BE2C (cell line): ENCODE measurements at places on chromosomes 5 and 9.

DNA sequence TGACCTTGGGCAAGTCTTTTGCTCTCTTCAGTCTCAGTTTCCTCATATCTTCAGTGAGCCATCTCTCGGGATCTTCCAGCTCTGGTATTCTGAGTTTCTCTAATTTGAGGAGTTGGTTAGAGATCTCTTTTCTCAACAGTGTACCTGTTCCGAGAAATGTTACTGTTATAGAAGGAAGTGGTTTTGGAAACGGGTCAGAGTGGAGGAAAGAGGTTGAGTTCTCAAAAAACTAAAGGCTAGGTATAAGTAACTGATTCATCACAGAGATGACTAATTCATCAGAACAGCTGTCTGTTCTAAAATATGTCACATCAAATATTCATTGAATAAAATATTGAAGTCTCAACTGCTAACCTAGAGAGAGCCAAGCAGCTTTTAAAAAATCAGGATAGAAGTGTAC is 106.6 kb downstream of the PALM2AKAP2 start:
- no peak for DNase-seq

DNA sequence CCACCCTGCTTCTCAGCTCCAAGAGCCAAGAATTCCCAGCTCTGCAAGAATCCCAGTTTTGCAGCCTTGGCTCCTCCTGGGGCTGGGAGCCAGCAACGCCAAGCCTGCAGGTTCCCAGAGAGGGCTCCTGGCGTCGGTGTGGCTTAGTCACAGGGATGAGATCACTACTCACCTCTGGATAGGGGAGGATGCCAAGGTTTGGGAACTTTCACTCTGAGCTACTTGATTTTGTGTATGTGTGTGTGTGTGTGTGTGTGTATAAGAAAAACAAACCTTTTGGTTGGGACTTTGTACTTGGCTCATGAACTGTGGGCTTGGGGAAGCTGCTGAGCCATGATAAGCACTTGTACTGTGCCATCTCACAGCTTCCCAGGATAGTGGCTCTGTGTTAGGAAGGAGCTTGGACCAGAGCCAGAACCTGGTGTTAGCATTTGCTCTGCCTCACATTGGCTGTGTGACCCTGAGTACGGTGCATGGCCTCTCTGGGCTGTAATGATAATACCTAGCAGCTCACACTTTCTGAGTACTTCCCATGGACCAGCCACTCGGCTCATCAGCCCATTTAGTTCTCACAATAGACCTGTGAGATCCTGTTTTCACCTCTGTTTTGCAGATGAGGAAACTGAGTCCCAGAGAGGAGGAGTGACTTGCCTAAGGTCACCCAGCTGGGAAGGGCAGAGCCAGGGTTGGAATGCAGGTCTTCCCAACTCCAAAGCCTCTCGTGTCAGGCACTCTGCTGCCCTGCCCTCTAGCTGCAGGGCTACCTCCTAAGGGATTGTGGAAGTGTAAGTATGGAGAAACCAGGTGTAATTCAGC is 41.4 kb upstream of the DAB2IP start:
- peak; percentile 46 for DNase-seq

GRCh38 chr5:78589923-78590322 is 58.6 kb downstream of the LHFPL2 start:
- no peak for DNase-seq

DNA sequence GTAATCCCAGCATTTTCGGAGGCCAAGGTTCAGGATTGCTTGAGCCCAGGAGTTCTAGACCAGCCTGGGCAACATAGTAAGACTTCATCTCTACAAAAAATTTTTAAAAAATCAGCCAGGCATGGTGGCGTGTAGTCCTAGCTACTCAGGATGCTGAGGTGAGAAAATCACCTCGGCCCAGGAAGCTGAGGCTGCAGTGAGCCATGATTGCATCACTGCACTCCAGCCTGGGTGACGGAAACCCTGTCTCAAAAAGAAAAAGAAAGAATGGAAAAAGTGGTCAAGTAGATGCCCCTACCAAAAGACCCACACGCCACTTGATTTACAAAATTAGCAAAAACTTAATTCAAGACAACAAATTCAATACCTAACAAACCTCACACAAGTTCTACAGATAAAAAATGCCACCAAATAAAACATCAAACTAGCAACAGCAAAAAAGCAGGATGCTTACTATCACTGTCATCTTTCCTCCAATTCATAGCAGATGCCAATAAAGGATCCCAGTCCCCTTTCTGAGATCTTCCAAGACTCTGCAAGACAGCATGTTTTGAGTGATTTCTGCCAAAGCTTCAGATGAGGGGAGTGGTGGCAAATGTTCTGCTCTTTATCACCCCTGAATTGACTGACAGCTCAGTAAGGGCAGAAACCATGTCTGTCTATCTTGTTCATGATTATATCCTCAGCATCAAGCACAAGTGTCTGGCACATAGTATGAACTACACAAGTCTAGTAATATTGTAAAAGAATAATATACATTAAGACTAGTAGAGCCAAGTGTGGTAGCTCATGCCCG is 34.2 kb upstream of the TESK1 start:
- DNase-seq: no peak

DNA sequence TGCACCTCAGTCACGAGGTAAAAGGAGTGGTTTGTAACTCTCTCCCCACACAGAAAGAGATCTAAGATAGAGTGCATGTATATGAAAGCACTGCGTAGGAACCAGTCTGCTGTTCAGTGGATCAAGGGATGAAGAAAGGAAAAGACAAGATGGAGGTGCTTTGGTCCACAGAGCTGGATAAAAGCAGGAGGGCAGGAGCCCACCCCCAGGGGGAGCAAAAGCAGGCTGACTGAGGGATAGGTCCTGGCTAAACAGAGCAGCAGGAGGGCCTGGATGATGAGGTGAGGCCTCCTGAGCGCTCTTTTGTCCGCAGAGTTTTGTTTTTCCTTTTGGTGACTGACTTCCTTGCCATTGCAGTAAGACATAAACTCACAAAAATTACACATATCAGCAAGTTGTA is 293.5 kb upstream of the C9orf72 start:
- DNase-seq: peak; percentile 26

- DNase-seq: no peak
Measured at GRCh38 chr5:137022725-137023124, 476.4 kb downstream of the SPOCK1 start.

- DNase-seq: no peak
Measured at GRCh38 chr9:9002826-9003583, 1203.4 kb upstream of the DMAC1 start.

- DNase-seq: no peak
Measured at GRCh38 chr5:65262649-65263059, 219.1 kb downstream of the ADAMTS6 start.

- DNase-seq: peak; percentile 8
Measured at GRCh38 chr9:136185066-136185465, 19.9 kb downstream of the LHX3 start.

DNA sequence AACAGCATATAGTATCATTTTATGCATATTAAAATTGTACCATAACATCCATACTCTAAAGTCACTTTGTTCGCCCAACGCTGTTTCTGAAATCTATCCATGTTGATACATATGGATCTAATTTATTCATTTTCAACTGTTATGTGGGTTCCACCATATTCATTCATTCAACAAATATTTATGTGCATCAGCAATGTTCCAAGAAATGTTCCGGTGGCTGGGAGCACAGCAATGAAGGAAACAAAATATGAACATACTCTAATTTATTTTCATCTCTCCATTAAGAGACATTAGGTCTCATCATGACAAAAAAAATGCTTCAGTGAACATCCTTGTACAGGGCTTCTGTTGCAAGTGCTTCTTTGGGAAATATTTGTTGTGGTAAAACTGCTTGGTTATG is 75.4 kb downstream of the MARCHF3 start:
- no peak for DNase-seq

DNA sequence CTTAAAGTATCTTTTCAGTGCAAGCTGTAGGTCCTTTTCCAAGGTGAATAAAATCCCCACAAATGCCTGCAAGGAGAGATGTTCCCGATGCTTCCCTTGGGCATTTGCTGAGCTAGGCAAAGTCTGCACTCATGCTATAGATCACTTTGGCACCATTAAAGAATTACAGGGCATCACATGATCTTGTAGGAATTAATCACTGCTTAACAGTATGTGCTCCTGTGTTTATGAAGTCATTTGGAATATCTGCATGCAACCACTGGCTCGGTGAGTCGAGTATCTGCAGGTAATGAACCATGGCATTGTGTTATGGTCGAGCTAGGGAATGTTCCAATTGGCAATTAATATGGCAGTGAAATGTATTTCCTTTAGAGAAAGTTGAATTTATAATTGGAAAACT is 615.1 kb downstream of the TLE1 start:
- DNase-seq: no peak

DNA sequence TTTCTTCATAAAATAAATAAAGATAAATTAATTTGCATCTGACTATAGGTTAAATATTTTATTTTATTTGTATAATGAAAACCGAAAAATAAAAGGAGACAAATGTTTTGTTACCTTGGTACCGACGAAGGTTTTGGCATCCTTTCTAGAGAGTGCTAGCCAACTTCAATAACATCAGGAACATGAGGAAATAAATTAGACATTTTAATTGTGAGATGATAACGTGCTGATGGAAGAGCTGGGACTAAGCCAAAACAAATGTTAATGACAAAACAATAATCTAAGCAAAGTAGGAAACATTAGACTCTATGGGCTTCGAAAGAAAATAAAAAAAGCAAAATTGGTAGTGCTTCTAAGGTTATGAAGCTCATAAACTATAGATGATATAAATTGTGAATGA is 201.0 kb downstream of the IRX2 start:
- no peak for DNase-seq

- DNase-seq: no peak
Measured at GRCh38 chr5:143448518-143448917, 45.0 kb upstream of the NR3C1 start.

DNA sequence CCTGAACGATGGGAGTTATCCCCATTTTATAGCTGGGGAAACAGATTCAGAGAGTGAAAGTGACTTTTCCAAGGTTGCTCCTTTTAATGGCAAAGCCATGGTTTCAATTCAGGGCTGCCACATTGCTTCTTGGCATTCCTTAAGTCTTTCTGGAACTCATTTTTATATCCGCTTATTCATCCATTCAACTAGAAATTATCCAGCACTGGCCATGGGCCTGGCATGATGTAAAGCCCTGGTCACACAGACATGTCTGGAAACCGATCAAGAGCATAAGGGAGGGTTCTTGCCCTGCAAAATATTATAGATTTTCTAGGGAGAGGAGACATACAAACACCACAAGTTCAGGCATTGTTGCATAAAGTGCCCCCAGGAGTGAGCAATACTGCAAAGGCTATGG is 43.0 kb upstream of the COL15A1 start:
- no peak for DNase-seq

DNA sequence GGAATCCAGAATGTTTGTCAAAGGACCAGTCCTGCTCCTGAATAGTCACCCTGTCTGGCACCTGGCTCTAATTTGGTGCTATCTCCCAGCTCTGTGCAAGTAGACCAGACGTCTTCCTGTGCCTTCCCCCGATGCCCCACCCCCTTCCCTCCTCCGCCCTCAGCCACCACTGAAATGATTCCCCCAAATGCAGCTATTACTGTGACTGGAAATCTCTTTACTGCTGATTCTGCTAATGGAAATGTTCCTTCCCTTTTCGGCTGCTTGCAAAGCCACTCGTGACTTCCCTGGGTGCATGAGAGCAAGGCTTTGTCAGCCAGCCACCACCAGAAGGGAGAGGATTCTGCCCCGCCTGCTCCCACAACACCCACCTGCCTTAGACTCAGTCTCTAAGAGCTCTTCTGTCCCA is 11.4 kb downstream of the ASTN2 start:
- peak; percentile 92 for DNase-seq

GRCh38 chr5:174793684-174794328 is 69.4 kb downstream of the MSX2 start:
- DNase-seq: peak; percentile 80

DNA sequence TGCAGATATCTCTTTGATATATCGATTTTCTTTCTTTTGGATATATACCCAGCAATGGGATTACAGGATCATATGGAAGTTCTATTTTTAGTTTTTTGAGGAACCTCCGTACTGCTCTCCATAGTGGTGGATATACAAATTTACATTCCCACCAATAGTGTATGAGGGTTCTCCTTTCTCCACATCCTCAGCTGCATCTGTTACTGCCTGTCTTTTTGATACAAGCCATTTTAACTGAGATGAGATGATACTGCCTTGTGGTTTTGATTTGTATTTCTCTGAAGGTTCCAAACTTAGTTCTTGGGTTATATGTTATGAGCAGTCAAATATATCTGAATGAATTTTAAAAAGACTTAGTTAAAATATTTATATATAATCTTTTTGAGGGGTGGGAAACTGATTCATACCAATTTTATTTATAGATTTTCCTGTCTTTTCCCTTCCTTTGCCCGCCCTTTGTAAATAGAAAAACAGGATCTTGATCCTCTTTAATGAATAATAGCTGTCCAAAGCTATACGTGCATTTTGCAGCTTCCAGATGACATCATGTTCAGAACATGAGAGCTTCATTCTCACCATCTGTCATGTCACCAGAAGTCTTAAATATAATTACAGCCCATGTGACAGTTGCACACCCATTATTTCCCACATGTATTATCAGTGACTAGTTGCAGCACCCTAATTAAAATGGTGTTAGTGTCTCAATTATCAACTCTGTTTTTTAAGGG is 6.2 kb upstream of the ARHGEF28 start:
- DNase-seq: no peak

DNA sequence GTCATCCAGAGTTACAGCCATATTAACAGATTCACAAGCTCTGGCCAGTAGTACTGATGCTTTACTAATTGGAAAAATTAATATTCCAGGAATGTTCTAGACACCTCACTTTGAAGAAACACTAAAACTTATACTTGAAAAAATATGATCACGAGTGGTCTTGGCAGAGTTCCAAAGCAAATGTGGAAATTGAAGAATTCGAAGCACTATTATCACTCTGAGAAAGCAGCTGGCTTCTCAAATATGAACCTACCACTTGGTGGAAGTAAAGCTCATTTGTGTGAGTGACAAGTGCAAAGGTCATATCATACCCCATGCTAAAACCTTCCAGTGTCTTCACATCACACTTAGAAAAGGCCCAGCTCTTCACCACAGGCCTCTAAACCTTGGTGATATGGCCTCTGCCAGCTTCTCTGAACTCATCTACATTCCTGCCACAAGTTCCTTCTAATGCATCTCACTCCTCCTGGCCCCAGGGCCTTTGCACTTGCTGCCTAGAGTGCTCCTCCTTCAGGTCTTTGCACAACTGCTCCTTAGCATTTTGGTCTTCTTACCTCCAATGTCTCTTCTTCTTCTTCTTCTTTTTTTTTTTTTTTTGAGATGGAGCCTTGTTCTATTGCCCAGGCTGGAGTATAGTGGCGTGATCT is 175.7 kb upstream of the SMIM23 start:
- DNase-seq: no peak
